Kidney (tissue), 22 donors: ENCODE measurements at places on chromosomes 1 and 21. TPM values are rescaled to one million over a fixed set of nuclear protein-coding genes. Genes with fewer than 3 reads are reported as not detected.
A peak's percentile ranks its signal among the peaks of the same experiment; 100 is the strongest.

FCMR gene
- 16.7 TPM for total RNA-seq

UBXN11 gene
- total RNA-seq = 55.0 TPM

TFF3 gene
- 22.4 TPM for total RNA-seq

CFHR4 gene
- total RNA-seq = 0.35 TPM

- DNase-seq = no peak
These were observed 60.3 kb downstream of the FAAP20 start for GRCh38 chr1:2134266-2134620.

GRCh38 chr1:205907794-205908193 lies 35.5 kb downstream of the SLC26A9 start:
- DNase-seq = no peak

DNA sequence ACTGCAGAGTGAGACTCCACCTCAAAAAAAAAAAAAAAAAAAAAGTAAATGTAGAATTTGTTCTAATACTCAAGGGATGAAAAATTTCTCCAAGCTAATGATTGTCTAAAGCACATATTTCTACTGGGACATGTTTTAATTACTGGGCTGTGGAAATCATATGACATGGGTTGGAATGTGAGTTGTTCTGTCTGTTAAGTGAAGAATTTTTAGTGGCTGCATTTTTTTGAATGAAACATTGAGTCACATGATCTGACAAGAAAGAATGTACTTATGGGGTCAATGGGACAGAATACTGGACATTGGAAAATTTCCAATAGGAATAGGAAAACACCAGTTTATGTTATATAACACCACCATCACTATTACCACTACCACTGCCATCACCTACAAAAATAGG lies 123.8 kb upstream of the IVNS1ABP start:
- DNase-seq = no peak

GRCh38 chr1:247114351-247115140 lies 10.4 kb upstream of the ZNF669 start:
- no peak for DNase-seq

- no peak for DNase-seq
These were observed 214.9 kb downstream of the FGGY start for GRCh38 chr1:59511476-59512465.

DNA sequence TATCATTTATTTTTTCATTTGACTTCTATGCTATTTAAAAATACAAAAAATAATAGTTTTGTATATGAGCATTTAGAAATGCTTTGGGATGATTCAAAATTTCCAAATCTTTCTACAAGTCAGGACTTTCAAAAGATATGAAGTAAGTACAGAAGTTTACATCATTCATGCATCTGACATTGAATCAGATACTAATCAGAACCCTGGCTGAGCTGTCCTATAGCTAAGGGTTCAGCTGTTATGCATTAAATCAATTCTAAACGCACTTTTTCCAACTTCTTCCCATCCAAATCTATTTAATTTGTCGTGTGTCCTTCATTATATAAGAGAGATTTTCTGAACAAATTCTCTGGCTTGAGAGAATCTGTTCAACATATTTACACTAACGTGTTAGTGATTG lies 779.4 kb downstream of the LTN1 start:
- DNase-seq = no peak

- DNase-seq = no peak
These were observed 77.3 kb upstream of the BCAR3 start for GRCh38 chr1:93758842-93759515.

- no peak for DNase-seq
These were observed 83.5 kb downstream of the URB2 start for GRCh38 chr1:229709500-229710013.

- DNase-seq = no peak
These were observed 53.8 kb upstream of the ZSWIM5 start for GRCh38 chr1:45260244-45260643.

DNA sequence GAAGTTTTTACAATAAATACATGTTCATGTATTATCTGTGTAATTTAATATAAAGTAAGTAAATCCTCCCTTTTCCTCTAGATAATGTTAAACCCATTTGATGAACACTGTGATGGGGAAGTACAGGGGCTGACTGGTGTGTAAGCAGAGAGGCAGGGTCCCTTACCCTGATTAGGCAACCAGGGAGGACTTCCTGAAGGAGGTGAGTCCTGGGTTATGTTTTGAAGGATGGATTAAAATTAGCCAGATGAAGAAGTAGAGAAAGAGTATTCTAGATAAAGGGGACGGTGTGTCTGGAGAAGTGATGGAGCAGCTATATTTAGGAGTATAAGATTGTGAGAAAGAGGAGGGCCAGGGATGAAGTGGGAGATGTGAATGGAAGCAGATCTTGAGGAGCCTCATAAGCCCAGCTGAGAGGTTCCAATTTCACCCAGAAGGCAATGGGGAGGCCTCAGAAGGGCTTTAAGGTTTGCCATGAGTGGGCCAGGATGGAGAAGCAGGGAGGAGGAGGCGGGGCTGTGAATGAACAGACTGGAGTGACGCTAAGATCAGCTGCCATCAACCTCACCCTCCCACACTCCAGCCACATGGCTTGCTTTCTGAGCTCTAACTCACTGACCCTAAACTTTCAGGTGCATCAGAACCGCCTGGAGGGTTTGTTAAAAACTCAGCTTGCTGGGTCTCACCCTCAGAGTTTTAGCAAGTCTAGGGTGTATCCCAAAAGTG lies 30.9 kb upstream of the ID3 start:
- no peak for DNase-seq

DNA sequence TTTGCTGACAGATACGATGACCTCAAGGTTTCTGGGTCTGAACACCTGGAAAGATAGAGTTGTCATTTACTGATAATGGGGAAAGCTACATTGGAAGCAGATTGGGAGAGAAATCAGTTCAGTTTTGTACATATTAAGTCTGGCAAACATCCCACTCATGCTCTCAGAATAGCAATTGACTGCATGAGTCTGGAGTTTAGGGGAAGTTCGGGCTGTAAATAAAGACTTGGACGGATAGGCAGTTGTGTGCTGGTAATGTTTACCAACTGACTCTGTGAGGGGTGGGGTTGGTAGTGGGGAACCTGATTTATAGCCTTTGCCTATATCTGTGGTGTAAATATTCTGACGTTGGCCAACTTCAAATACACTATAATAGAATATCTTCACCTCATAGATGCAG lies 4.0 kb downstream of the H6PD start:
- no peak for DNase-seq

GRCh38 chr1:28439320-28439719 lies 66.5 kb upstream of the RCC1 start:
- no peak for DNase-seq

DNA sequence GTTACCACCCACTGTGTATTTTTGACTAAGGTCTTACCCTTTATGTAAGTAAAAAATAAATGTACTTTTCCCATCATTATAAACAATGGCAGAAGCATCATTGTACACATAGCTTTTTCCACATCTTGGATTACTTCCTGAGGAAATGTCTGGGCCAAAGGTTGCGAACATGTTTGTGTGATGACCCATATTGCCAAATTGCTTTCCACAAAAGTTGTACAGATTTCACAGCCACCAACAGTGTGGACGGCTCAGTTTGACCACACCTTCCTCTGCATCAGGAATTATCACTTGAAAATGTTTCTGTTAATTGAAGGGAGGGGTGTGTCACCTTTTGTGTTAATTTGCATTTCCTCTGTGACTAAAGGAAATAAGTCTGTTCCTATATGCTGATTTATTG lies 25.7 kb downstream of the AKNAD1 start:
- no peak for DNase-seq

GRCh38 chr1:109397581-109398342 lies at the start of gene SORT1:
Gene SORT1 (minus strand): TSS chr1:109397918. CDS start chr1:109397892, 26 bp downstream.
- DNase-seq = peak; percentile 96

DNA sequence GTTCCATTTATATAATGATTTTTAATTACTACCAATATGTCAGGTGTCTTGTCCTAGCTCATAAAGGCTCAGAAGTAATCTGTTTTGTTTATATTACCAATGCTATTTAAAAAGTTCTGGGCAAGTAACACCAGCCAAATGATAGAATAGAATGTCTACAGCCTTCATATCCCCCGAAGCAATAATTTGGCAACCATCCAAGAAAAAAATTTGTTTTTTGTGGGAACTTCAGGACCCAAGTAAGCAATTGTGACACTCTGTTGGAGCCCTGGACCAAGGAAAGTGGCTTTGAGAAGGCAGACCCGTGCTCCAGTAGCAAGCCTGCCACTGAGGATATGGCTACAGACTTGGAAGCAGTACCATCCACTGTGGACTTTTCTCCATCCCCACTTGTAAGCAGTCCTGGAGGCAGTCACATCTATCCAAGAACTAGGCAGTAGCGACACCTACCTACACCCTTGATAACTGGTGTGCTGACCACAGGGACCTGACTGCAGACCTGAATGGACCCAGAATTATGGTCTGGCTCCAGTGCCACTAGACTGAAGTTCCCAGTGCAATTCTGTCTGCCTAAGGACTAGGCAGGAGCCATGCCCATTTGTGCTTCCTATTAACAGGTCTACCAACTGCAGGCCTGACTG lies 870.7 kb upstream of the ADGRL2 start:
- DNase-seq = no peak

DNA sequence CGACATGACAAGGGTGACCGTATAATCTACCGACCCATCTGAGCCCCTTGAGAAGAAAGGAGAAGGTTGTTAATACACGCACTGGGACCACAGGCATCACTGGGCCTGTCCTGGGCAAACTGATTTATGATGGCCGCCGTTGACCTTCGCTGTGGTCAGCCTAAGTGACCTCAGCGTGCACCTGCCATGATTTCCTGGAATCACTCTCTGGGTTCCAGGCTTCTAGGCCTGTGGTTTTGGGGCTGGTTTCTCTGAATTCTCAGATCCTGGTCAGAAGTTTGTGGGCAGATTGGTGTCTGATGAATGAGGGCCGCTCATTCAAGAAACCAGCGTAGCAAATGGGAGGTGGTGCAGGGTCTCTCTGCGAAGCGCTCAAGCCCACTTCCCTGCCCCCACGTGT lies 64.0 kb downstream of the SIK1 start:
- no peak for DNase-seq

- no peak for DNase-seq
These were observed 72.8 kb upstream of the EFHD2 start for GRCh38 chr1:15336866-15337265.

- no peak for DNase-seq
These were observed 486 bp downstream of the HSPA13 start for GRCh38 chr21:14382486-14382834.

DNA sequence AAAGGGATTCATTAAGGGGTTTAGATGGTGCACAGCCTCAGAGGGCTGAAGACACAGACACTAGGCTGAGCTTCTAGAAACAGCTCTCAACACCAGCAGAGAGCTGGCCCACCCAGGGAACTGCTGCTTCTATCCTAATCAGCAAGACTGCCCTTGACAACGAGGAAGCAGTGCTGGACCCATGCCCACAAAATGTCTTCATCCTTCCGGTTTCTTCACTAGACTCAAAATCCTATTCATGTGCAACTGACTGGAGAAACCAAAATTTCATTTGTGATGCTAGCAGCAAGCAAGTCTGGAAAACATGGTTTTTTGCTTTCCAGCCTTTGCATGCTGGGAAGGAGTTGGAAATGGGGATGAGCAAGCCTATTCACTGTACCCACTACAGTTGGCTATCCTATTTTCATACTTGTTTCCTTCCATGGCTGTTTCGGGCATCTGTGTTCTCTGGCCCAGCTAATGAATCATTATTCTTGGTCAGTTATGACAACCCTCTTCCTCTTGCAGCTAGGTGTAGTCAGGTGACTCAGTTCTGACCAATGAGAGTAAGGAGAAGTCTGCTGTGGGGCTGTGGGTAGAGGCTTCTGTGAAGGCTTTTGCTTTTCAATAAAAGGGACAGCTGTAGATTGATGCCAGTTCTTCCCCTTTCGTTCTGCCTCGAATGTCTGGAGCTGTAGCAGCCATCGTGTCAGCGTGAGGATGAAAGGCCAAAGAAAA lies 14.6 kb upstream of the TMEM61 start:
- DNase-seq = no peak

DNA sequence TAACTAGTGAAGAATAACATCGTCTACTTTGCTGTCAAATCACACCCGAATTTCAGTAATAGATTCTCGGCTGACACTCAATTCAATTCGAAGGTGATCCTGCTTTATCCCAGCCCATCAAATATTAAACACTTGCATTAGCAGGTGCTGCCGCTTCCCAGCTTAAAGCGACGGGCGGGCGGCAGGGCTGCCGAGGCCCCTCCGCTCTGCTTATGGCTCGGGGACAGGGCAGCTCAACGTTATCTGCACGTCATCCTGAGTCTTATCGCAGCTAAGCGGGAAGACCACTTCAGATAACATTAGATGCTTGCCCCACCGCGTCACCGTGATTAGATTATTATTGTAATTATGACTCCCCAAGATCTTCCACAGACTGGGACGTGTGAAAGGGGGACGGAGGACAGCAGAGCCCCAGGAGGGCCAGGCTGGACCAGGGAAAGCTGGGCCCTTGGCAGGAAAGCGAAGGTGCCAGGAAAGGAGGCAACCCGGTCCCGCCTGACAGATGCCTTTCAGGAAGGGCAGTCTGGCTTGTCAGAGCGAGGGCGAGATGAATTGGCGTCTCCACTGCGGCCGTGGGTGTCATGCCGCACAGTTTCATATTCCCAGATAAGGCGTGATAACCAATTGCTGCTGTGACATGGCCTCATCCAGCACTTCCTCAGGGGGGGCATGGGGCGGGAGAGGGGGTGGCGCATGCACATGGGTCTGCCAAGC lies 37.0 kb downstream of the DMAP1 start:
- DNase-seq = no peak
